Naive thymus-derived CD8-positive, alpha-beta T cell (primary cell): ENCODE measurements at places on chromosomes 1 and 21.

- no peak for DNase-seq
These were observed 17.4 kb downstream of the IL6R start for GRCh38 chr1:154422521-154422920.

DNA sequence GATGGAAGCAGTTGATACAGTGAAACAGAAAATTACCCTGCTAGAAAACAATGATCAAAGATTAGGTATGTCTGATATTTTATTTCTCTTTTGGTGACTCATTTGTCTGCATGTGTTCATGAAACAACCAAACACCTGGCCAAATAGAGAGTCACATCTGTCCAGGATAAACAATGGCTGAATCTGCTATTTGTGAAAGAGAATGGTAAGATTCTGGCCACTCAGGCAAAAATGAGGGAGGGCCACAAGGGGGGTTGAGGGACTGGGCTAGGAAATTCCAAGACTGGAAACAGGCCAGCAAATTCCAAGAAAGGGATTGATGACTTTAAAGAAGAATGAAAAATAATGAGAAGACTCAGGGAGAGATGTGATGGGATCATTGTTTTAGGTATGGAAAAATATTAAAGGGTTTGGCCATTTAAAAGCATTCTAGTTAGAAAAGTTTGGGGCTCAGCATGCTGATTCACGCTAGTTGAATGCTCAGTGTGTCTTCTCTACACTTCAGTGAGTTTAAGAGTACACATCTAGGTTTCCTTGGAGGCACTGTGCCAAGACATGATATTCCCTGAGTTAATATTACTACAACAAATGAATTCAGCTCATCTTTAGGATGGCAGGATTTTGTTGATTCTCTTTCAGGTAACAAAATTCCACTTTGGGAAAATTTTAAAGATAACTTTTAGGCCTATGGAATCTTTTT, 44.9 kb downstream of the TRAF5 start:
- no peak for DNase-seq

- DNase-seq = no peak
These were observed 41.8 kb downstream of the IARS2 start for GRCh38 chr1:220135755-220136154.

DNA sequence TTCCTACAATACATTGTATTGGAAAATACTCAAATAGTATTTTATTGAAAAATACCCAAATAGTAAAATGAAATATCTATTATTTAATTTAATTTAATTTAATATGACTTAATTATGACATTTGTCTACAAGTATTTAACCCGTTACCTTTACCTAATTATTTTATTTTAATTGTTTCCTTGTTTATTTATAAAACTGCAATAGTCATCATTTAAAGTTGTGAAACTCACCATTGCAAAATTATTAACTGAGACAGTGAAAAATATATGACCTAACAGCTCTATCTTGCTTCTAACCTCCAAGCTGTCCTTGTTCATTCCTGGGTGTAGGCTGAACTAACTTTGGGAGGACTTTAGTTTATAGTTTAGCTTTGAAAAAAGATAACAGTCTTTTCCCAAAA, 300.6 kb upstream of the POGK start:
- DNase-seq = no peak

DNA sequence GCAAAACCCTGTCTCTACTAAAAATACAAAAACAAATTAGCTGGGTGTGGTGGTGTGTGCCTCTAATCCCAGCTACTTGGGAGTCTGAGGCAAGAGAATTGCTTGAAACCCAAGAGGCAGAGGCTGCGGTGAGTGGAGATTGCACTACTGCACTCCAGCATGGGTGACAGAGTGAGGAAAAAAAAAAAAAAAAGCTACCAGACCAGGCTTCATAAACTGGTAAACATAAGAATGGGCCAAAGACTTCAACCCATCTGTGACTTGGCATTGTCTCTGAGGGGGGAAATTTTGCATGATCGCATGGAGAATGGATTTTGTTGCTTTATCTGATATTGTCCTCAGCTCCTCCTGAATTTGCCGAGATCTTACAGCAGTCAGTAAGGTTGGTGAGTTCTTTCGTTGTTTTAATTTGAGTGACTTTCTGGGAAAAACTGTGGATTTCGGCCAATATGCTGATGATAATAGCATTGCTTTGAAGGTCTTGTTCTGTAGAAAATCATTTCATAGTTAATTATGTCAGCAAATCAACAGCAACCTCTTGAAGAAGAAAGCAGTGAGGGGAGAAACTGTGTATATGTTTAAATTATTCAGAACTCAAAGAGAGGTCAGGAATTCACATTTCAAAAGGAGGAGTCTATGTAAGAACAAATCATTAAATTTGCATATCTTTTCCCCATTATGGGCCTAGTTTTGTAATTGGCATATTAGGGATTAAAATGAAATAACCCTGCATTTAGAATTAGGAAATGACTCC, 13.1 kb downstream of the FGGY start:
- DNase-seq = no peak

- DNase-seq = no peak
These were observed 21.7 kb upstream of the LRRC47 start for GRCh38 chr1:3817821-3818597.

- no peak for DNase-seq
These were observed 92.0 kb downstream of the DIRAS3 start for GRCh38 chr1:67958472-67958871.

- DNase-seq = no peak
These were observed 46.8 kb downstream of the CD247 start for GRCh38 chr1:167471568-167471967.

GRCh38 chr21:26443291-26443690, 129.8 kb downstream of the CYYR1 start:
- DNase-seq = no peak

- DNase-seq = no peak
These were observed 29.4 kb upstream of the POU3F1 start for GRCh38 chr1:38076038-38076437.

DNA sequence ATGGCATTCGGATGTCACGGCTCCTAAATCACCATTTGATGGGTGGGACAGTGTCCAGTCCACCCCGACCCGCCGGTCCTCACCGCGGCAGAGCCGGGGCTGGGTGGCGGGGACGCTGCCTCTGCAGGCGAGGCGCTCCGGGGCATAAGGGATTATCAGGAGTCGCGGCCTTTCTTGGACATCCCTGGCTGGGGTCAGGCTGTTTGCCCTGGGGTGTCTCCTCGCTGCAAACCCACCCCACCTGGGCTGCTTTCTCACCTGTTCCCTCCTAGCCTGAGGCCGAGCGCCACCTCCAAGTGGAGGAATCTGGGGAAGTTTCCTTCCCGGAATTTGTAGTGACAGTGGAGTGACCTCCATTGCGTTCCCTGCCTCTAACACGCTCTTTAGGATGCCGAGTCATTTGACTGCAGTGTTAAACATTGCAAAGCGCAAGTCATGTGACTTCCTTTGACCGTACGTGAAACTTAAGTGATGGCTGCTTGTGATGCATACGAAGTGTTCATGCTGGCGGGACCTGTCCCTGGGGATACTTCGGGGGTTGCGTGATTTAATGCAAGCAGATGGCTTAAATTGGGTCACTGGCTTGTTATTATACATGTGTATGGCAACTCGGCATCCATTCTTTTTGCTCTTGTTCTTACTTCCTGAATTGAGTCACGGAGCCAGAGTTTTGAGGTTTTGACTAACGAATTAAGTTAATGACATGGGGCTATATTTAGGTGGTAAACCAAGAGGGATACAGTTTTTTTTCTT, 536 bp downstream of the LGALS8 start:
- peak; percentile 35 for DNase-seq

DNA sequence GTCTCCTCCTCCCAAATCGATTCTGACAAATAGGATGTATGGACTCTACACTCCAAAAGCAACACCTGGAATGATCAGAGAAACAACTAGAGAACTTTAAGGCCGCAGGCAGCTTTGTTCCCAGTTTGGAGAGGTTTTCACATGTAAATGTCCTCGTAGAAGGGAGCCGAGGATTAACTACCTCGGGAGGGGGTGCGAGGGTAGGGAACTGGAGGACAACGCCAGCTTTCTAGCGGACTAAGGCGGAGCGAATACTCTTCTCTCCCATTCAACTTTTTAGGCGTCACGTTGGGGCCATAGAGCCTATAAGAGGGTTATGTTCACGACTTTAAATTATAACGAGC, 1.2 kb downstream of the SCAF4 start:
- DNase-seq = no peak

GRCh38 chr1:113565621-113566020, 175.3 kb downstream of the MAGI3 start:
- no peak for DNase-seq

DNA sequence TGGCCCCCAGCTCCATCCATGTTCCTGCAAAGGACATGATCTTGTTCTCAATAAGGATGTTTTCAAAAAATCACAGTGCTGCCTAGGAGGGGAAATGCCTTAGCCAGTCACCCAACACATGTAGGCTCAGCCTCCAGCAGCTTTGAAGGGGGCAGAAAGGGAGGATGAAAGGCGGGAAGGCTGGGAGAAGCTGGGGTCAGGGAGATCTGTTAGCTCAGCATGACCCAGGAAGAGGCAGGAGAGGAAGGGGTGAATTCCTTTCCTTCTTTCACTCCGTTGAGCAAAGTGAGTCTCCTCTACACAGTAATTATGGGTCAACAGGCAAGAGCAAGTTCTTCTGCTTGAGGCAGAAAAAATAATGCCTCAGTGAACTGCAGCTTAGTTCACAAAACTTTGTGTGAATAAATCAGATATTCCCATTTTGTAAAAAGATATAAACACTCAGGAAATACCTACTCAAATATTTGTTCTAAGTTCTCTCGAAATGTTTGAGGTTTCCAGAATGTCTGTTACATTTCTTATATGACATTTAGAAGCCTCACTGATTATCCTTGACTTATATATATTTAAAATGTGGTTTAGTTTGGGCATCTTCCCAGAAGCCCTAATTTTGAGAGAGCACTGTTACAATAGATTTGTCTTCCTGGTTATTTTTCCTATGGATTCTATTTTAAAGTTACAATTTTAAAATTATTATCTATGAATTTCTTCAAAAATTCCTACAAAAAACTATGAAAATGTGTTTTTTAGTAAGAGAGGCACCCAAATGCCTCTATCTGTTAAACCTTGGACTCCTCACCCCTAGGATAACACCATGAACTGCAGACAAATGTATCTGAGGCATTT, 116.8 kb downstream of the KCNJ6 start:
- no peak for DNase-seq

GRCh38 chr1:94597701-94598100, 56.1 kb upstream of the F3 start:
- no peak for DNase-seq

GRCh38 chr1:198175423-198176170, 18.8 kb downstream of the NEK7 start:
- no peak for DNase-seq

GRCh38 chr1:19452221-19452663, 33.1 kb downstream of the CAPZB start:
- no peak for DNase-seq

- no peak for DNase-seq
These were observed 94.4 kb downstream of the TRIM11 start for GRCh38 chr1:228312136-228312764.

GRCh38 chr1:25041916-25042315, 111.8 kb upstream of the RUNX3 start:
- DNase-seq = no peak

GRCh38 chr1:9164532-9164900, 35.6 kb upstream of the GPR157 start:
- no peak for DNase-seq

GRCh38 chr1:3382326-3383057, 72.0 kb upstream of the ARHGEF16 start:
- no peak for DNase-seq

DNA sequence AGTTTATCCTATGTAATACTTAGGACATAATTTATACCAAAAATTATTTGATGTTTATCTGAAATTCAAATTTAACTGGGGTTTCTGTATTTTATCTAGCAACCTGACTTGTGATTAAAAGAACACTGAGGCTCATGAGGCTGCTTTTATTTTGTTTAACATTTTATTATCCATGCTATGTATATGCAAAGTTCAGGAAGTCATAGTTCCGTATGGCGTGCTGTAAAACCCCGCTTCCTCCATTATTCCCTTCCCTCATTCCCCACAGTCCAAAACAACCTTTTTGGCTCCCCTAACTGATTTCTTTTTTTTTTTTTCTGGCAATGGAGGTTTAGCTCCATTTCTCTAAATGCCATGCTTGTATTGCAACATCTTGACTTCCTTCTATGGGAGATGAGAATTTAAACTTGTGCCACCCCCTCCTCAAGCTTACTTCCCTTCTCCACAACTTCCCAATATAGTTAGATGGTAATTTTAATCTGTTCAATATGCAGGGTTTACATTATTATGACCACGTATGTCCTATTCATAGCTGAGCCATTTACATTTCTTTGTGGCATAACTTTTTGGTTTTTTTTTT, 138.0 kb upstream of the DNAH14 start:
- no peak for DNase-seq

GRCh38 chr1:181391301-181391900, 91.9 kb upstream of the CACNA1E start:
- no peak for DNase-seq

DNA sequence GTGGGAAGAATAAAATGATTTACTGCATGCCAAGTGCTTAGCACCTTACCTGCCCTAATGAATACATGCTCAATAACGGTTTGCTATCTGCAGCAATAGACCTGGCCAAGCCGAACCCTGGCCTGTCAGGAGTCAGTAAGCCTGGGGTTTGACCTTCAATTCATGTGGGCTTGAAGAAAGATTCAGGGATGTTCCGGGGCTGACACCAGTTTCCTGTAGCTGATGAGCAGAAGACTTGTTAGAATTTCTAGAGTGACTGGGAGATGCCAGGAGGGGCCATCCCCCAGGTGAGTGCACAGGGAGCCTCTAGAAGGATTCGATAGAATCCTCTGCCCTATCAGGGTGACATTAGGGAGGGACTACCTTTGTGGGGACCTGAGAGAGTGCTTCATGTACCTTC, 210.9 kb downstream of the HIVEP3 start:
- no peak for DNase-seq

GRCh38 chr21:28464095-28464494, 528.6 kb downstream of the LTN1 start:
- no peak for DNase-seq
